ENCODE measurements at places on chromosomes 3 and 15.

- DNase-seq, result no peak
These were observed 493.9 kb upstream of the ZNF385D start for GRCh38 chr3:22244761-22245521.

DNA sequence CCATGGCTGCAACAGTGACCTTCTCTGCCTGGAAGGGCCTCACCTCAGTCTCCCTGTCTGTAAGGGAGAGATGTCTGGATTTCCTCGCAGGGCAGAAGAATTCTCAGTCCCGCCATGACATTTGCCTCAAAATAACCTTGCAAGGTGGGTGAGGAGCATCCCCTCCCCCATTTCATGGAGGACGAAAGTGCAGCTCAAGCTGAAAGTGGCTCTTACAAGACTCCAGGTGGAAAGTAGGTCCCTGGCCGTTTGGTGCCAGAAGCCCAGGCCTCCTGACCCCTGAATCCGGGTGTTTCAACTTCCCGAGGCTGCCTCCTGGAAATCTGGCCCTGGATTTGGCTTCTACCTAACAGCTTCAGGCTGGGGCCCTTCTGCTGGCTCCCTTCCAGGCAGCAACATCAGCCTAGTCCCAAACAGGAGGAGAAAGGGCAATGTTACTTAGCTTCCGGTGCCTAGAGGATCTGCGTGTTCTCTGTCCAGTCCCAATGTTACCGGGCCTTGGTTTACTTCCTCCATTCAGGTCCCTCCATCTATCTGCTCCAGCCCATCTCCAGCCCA lies 769 bp upstream of the CSPG4 start:
- DNase-seq, result no peak

DNA sequence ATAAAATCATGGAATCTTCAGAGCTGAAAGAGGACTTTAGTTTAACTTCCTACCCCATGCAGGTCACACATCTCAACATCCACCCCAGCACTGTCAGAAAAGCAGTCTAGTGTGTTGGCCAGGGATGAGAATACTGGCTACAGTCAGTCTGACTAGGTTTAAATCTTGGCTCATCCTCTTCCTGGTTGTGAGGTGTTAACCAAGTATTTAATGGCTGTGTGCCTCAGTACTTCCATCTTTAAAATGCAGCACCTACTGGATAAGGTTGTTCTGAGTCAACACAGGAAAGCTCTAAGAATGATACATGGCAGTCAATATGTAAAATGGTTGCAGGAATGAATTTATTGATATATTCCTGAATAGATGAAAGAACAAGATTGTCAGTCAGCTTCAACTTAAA lies 3.1 kb downstream of the CFAP44 start:
- DNase-seq, result no peak

GRCh38 chr15:50318697-50319096 lies 36.3 kb downstream of the GABPB1 start:
- no peak for DNase-seq

GRCh38 chr3:127524296-127524896 lies 66.1 kb downstream of the TPRA1 start:
- DNase-seq, result no peak

GRCh38 chr3:194824100-194824499 lies 138.4 kb downstream of the FAM43A start:
- DNase-seq, result no peak

- no peak for DNase-seq
These were observed 1337.1 kb downstream of the ROBO1 start for GRCh38 chr3:78430741-78431140.

DNA sequence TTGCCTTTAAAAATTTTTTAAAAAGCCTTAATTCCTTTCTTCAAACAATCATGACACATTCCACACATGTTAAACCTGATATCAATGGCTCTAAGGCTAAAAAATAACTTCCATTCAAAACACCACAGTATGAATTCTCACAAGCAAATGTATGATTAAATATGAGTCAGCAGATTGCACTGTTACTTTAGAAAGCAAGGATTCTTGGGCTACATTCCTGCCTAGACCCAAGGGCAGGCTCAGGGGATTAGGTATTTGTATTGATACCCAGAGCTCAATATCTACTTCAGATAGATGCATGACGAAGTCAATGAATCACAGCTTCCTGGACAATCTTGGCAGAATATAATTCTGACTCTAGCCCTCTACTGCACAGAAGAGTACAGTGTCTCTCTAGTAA lies 65.7 kb downstream of the RARB start:
- DNase-seq, result no peak

Data from effector memory CD8-positive, alpha-beta T cell (primary cell).